Upper lobe of left lung (tissue), 6 donors: ENCODE measurements at places on chromosomes 4 and X.

- DNase-seq: no peak
Measured at GRCh38 chr4:73603271-73603710, 16.9 kb downstream of the RASSF6 start.

GRCh38 chr4:136441629-136442282 lies 1090.5 kb downstream of the PCDH18 start:
- DNase-seq: no peak

- DNase-seq: no peak
Measured at GRCh38 chr4:181127171-181127570, 1116.0 kb upstream of the TENM3 start.

DNA sequence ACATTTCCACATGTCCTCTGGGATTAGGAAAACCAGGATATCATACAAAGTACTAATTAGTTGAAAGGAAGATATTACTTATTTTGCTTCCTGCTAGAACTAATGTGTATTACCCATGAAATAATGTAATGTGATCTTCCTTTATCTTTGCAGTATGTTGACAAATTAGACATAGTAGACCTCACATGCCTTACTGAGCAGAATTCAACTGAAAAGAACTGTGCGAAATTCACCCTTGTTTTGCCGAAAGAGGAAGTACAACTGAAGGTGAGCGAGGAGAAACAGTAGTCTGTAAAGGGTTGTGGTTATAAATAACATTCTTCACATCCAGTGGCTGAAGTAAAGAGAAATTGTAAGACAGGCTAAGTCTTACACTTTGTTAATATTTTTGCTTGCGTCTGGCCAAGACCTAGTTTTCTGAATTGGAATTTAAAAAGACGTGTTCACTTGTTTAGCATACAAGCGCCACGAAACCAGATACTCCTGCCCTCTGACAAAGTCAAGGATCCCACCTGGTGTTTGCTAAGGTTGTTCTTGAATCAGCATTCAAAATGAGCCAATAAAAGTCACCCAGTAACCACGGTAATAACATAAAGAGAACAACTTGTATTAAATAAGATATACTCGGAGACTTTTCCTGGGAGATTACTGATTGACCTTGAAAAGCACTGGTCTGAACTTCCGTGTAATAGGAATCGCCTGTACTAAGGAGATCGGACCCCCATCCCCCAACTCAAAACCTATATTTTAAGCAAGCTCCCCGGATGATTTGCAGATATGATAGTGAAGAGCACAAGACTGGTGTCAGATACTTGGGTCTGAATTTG lies 16.9 kb downstream of the STAP1 start:
- DNase-seq: no peak

DNA sequence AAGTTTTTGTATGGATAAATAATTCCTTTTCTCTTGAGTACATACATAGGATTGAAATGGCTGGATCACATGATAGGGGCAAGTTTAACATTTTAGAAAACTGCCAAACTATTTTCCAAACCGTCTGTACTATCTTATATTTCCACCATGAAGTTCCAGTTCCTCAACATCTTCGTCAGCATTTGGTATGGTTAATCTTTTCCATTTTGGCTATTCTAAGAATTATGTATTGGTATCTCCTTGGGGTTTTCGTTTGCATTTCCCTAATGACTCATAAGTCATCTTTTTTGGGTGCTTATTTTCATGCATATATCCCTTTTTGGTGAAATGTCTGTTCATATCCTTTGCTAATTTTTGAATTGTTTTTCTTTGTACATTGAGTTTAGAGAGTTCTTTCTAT lies 227.7 kb downstream of the DLG3 start:
- no peak for DNase-seq

DNA sequence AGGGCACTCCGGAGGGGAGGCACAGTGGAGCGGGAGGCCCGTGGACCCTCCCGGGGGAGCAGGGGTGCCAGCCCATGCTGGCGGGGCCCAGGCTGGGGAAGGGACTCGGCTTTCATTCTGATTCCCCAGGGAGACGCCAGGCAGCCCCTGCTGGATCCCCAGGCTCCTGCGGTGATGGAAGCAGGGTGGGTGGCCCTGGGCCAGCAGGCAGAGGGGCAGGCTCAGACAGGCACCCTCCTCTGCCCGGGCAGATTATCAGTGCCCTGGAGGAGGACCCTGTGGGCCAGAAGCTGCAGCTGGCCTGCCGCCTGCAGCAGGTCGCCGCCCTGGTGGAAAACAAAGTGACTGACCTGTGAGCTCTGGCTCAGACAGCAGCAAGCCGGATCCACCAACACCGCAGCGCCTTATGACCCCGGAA lies 2.1 kb upstream of the SRPK3 start:
- no peak for DNase-seq

DNA sequence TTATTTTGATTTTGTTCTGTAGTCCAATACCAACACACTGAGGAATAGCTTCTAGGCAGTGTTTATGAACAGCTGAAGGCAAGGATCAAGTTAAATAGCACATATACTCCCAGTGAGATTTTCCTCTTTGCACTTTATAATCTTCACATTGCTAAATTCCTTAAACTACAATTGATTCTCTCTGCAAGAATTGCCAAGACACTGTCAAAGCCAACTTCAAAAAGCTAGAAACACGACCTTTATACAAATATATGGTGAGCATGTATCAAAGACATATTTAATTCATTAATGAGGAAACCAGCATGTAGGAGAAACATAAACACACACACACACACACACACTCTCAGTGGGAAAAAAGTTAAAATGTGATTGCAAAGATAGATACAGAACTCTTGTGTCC lies 86.4 kb upstream of the FAM9C start:
- DNase-seq: no peak

GRCh38 chr4:77240469-77241066 lies 83.6 kb downstream of the CCNG2 start:
- no peak for DNase-seq

- no peak for DNase-seq
Measured at GRCh38 chr4:156992943-156993342, 21.3 kb upstream of the PDGFC start.

GRCh38 chrX:109890910-109891502 lies 111.9 kb upstream of the TMEM164 start:
- no peak for DNase-seq

DNA sequence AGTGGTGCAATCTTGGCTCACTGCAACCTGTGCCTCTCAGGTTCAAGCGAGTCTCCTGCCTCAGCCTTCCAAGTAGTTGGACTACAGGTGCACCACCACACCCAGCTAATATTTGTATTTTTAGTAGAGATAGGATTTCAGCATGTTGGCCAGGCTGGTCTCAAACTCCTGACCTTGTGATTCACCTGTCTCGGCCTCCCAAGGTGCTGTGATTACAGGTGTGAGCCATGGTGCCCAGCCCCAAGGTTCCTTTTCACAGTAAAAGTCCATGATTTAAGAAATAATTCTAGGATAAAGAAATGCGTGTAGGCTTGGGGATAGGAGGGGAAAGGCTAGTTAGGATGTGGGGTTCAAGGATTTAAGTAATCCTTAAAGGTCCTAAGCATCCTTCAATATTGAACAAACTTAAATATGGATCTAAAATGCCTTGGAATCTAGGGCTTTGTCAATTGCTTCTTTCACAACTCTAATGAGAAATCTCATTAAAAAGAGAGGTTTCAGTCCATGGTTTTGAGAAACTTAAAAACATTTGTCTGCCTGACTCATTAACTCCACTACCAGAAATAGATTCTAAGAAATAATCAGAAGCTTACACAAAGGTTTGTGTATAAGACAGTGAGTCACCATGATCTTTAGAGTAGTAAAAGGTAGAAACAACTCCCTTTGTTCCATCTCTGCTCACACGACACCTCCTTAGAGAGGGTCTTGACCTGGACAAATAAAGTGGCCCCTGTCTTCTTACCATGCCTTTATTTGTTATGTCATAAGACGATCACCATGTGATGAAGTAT lies 203.2 kb downstream of the PTTG2 start:
- DNase-seq: no peak

GRCh38 chr4:140004549-140004895 lies 149.5 kb downstream of the MAML3 start:
- DNase-seq: peak; percentile 47

GRCh38 chr4:78962597-78963115 lies 23.4 kb upstream of the PAQR3 start:
- no peak for DNase-seq

GRCh38 chrX:109777749-109778148 lies 44.7 kb upstream of the ACSL4 start:
- DNase-seq: no peak

DNA sequence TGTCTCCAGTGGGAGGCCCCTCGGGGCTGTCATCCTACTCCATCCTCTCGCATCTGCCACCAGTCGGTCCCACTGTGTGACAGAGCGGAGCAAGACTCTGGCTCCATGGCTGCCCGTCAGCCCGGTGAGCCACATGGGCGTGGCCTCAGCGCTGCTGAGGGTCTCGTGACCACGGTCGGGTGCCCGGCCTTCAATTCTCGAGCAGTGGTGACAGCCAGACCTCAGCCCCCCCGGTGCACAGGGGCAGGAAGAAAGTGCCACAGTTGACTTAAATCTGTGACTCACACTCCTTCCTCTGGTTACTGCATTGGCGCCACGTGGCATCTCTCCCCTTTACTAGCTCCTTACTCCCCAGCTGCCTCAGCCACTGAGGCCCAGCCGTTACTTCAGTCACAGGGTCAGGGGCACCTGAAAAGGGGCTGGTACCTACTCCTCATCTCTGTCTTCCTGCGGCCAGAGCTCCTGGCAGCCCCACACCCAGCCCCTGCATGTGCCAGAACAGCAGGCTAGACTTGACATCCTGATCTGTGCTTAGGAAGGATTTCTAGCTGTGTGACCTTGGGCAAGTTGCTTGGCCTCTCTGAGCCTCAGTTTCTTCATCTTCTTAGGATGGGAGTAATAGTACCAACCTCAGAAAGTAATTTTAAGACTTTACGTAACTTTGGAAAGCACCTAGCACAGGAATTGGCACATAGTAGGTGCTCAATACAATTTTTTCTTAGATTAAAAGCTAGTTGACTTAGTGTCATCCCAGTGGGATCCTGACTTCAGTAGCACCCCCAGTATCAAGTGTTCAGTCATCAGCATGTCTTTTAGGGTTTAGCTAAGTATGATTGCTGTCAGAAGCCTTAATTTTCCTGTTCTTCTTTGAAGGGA lies 66.1 kb downstream of the TNIP2 start:
- no peak for DNase-seq

GRCh38 chrX:37753384-37753783 lies 26.5 kb upstream of the CYBB start:
- DNase-seq: no peak

DNA sequence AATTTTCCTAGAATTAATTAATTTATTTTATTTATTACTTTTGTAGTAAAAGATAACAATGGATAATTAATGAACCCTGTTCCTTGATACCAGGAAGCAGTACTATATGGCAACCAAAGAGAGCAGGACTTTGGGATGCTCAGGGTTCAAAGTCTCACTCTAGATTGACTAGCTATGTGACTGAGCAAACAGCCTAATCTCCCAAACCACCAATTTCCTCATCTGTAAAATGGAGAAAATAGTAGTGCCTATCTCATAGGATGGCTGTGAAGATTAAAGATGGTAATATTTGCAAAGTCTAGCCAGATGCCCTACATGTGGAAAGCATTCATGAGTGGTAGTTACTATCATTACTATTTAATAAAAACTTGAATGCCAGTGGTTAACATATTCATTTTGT lies 97.6 kb downstream of the PRDM5 start:
- DNase-seq: no peak

DNA sequence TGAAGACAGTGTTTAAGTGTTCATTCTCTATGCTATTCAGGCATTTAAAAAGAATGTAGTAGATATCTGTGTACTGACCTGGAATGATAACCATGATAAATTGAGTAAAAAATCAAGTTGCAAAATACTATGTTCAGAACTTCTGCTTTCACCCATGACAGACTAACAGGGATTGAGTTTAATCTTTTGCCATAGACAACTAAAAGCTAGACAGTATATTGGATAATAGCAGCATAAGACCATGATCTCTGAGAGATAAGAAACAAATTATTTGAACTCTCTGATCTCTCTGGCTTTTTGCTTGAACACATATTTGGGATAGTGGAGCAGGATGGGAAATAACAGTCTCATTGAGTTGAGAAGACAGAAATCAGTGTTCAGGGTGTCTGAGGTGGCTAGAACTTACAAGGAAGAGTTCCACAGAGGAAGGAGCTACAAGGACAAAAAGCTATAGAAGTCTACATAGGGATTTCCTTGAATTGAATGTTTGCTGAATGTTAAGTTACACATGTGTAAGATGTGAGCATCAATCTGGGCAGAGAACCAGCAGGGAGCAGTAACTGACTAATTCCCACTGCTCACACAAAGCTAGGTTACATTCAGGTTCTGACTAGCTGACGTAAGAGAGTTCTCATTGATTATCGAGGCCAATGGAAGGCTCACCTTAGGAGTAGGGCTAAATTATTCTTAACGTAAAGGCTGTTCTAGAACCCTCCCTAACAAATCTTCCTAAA lies 60.4 kb downstream of the SLC30A9 start:
- DNase-seq: no peak

DNA sequence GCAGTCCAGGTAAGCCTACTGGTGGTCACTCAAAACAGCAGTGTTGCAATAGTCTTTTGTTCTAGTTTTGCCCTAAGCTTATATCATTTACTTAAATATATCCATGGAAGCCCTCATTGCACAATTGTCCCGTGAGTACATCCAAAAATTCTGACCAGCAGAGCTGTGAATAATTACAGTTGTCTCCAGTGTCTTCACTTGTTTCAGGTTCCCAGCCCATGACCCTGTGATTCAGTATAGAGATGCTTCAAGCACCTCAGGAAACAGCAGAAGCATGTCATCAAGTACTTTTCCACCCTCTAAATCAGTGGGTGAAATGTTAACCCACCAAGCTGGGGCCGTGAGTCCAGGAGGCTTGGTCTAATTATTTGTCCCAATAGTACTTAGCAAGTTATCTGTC lies 214.9 kb upstream of the RPS6KA3 start:
- no peak for DNase-seq
